ENCODE measurements at places on chromosomes 1 and 21.
A peak's percentile ranks its signal among the peaks of the same experiment; 100 is the strongest.

DNA sequence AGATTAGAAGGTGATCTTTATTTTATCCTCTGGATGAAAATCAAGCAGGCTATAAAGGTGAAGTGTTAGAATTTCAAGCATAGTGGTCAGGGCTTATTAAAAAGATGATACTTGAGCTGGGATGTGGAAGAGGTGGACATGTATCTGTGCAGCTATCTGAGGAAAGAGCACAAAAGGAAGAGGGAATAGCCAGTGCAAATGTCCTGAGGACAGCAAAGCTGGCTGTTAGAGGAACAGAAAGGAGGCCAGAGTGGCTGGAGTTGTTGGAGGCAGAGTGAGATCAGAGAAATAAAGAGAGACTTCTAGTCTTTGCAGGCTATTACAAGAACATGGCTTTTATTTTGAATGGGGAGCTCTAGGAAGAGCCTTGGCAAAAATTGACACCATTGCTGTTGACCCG, 4.4 kb upstream of the SERTAD4 start:
- DNase-seq = no peak

GRCh38 chr1:239155466-239156091, 230.8 kb upstream of the CHRM3 start:
- DNase-seq = no peak

DNA sequence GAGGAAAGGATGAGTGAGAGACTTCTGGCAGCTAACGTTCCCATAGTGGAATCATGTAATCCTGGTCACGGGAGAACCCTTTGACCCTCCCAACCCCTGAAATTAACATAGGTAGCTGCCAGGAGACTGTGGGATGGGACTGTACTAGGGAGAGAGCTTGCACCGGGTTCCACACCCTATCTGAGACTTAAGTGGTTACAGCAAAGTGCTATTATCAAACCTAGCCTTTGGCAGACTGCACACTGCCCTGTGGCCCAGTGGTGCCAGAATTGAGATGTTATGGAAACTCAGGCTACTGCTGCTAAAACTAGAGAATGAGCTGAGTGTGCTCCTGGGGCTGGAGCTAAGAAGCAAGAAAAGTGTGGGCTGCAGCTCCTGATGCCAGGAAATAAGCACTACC, 79.6 kb upstream of the PDC start:
- DNase-seq = no peak

GRCh38 chr1:153922076-153922971, 448 bp downstream of the GATAD2B start:
- peak; percentile 90 for DNase-seq

- no peak for DNase-seq
These were observed 36.6 kb upstream of the PADI1 start for GRCh38 chr1:17168091-17168876.

DNA sequence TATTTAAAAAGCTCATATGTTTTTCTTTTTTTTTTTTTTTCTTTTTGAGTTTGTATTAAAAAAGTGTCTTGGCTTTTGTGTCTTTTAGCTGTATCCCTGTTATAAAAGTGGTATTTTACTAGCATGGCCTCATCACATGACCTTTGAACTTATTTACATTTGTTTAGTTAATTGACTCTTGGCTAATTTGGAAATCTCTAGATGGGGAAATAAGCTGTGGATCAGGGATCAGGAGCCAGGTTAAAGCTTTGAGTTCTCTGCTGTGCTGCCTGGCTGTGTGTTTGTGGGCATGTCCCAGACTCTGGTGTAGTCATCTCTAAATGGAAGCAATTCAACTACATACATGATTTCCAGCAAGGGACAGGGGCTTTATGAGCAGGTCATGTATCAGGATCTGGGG, 56.5 kb downstream of the HHAT start:
- DNase-seq = no peak

- DNase-seq = no peak
These were observed 254.8 kb upstream of the DEPDC1 start for GRCh38 chr1:68751723-68752122.

DNA sequence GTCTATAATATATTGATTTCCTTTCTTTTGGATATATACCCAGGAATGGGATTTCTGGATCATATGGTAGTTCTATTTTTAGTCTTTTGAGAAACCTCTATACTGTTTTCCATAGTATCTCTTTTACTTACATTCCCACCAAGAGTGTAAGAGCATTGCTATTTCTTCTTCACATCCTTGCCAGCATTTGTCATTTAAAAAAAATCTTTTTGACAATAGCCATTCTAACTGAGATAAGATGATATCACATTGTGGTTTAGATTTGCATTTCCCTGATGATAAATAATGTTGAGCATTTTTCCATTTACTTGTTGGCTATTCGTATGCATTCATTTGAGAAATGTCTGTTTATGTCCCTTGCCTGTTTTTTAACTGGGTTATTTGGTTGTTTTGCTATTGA, 467.4 kb downstream of the COL11A1 start:
- DNase-seq = no peak

DNA sequence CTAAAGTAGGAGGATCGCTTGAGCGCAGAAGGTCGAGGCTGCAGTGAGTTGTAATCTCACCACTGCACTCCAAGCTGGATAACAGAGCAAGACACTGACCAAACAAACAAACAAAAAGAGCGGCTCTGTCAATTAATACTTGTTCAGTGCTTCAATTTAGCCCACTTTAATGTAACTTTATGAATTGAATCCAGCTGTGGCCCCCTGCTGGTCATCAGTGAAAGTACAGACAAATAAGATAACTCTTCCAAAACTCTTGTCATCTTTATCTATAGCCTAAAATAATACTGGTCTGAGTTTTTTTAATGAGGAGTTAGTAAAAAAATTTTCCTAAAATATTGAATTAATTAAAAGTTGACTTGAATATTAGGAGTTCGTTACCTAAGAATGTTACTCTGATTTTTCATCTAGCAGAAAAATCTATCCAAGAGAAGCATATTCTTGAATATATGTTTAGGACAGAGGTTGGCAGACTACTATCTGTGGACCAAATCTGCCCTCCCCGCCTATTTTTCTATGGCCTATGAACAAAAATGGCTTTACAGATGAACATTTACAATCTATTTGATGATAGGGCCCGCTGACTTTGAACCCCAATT, 26.1 kb downstream of the ATP5PF start:
- DNase-seq = no peak

DNA sequence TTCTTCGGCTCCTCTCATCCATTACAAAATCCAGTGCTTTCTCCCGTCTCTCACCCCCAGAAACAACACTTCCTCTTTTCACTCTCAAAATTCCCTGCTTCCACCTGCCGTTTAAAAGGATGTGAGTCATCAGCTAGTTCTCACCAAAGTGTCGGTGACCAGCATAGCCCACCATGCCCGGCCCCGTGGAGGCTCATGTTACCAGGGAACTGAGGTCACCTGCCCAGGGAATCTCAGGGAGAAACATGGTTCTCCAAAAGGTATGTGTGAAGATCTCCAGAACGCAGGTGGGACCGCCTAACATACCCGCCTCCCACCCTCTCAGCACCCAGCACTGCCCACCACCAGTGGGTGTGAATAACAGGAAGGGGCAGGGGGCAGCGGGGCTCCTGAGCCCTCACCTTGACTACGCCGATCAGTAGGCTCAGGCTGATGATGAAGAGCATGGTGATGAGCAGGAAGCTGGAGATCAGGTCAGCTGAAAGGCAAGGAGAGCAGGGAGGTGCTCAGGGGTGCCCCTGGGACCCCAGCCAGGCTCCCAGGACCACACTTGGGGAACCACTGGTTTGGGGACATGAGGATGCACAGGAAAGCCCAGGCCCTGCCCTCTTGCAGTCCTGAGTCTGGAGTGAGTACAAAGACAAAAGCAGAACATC, 16.2 kb downstream of the LAPTM5 start:
- no peak for DNase-seq

- DNase-seq = no peak
These were observed 405 bp upstream of the RAB29 start for GRCh38 chr1:205775717-205776056.

DNA sequence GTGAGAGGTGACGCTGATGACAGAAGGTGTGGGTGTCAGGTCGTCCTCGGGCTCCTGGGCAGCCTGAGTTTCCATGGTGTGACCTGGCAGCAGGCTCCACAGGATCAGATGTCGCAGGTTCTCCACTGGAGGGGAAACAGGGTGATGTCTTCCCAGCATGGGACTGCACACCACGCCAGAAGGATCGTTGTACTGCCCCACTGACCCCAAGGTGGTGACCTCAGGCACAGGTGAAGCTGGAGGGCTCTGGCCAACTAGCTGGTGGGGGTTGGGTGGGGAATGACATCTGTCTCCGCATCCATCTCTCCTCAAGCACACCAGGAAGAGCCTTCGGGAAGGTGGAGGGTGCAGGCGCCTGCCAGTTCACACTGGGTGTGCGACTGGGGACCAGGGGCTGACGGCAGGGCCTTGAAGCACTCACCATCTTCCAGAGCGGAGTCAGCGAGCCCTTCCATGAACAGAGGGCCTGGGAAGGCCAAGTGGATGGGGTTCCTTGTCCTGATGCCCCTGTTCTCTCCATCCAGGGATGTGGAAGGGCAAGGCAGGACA, 19.4 kb downstream of the LRRC71 start:
- DNase-seq = no peak

- no peak for DNase-seq
These were observed 238.2 kb downstream of the NFIA start for GRCh38 chr1:61320575-61320974.

DNA sequence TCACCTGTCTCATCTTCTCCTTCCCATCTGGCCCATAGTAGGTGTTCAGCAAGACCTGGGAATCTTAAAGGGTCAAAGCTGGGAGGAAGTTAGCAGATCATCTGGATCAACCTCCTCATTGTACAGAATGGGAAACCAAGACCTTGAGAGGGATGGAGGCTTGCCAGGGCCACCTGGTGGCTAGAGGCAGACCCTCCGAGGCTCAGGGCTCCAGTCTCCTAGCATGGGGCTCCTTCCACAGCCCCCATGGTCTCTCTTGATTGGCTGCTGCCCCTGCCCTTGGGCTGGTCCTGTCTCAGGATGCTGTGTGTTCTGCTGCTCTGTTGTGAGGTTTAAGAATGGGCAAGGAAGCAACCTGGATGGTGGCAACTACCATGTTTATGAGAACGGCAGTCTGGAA, 68.7 kb upstream of the CNTN2 start:
- DNase-seq = no peak

GRCh38 chr1:54985556-54985955, 5.1 kb downstream of the TMEM61 start:
- DNase-seq = no peak

GRCh38 chr1:40853885-40854170, 8.3 kb downstream of the CITED4 start:
- no peak for DNase-seq

- DNase-seq = no peak
These were observed 26.7 kb upstream of the COL16A1 start for GRCh38 chr1:31730336-31731048.
